ENCODE measurements at places on chromosomes 7 and 10.

- DNase-seq, result no peak
Observed at GRCh38 chr7:102472126-102473041, 6.3 kb downstream of the POLR2J start.

GRCh38 chr7:70704831-70705346 lies 427.1 kb upstream of the GALNT17 start:
- DNase-seq, result no peak

DNA sequence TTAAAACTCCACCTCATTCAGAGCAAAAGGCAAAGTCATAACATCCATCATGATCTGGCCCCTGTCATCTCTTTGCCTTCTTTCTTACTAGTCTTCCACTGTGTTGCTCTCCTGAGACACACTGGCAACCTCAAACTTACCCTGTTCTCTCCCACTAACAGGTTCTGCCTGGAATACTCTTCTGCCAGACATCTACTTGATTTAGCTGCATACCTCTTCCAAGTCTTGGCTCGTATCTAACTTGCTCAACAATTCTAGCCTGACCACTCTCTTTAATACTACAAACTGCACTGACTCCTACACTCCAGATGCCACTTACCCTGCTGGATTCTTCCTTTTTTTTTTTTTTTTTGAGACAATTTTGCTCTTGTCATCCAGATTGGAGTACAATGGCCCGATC lies 167.0 kb upstream of the MTPN start:
- DNase-seq, result no peak

DNA sequence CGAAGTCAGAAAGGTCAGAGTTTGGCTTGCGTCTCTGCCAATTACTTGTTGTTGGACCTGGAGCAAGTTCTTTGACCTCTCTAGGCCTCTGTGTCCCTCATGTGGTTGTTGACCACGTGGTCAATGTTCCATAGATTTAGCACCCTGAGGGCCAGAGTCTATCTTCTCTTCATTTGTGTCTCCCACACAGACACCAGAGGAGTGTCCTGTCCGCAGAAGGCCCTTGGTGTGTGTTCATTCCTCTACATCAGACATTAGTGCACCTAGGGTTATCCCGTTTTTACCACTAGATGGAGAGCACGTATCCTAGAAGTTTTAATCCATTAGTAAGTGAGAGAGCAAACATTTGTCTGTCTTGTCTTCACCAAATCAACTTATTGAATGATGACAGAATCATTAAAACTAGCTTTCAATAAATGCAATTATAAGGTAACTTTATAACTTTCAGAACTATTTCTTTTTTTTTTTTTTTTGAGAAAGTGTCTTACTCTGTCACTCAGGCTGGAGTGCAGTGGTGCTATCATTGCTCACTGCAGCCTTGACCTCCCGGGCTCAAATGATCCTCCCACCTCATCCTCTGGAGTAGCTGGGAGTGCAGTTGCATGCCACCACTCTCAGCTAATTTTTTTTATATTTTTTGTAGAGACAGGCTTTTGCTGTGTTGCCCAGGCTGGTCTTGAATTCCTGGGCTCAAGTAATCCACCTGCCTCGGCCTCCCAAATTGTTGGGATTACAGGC lies 122.5 kb upstream of the ANKRD1 start:
- DNase-seq, result no peak

- DNase-seq, result no peak
Observed at GRCh38 chr7:87474533-87475358, 734 bp downstream of the ABCB4 start.

DNA sequence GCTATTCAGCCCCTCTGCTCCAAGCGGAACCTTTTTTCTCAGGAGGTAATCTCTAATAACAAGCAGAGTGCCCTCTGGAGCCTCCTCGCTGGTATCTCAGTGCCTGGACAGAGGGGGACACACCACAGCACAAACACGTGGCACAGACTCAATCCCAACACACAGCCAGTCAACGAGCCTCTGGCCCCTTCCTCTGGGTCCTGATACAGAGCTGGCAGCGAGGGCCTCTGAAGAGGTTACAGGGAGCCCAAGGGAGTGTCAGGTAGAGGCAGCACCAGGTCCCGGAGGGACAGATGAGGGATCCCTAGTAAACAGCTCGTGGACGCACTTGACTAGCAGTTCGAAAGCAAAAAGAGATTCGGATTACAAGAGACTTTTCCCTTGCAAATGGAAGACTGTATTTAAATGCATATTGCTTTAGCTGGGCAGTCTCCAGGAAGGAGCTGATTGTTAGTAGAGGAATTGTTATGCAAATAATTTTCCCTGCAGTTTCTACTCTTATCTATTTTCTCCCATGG lies 14.1 kb downstream of the CXCL12 start:
- no peak for DNase-seq

DNA sequence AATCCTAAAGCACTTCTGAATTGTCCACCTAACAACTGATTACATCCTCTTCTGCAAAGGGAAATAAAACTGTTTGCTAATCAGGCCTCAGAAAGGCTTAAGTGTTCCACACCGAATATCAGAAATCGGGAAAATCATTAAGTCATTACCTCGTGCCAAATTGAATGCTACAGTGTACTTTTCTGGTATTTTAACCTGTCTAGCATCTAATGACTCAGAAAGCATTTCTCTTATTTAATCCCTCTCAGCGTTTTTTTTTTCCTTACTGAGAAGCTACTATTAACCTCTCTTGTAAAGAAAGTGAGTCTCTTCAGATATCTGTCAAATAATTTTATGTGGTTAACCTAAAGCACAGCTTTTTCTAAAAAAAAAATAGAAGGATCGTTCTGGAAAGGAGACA lies 28.6 kb downstream of the VIM start:
- no peak for DNase-seq

- no peak for DNase-seq
Observed at GRCh38 chr7:17679458-17679857, 260.8 kb downstream of the SNX13 start.

GRCh38 chr7:94697035-94697974 lies 41.4 kb upstream of the SGCE start:
- DNase-seq, result no peak

- DNase-seq, result no peak
Observed at GRCh38 chr7:130268463-130269317, 2.0 kb downstream of the CPA2 start.

- no peak for DNase-seq
Observed at GRCh38 chr7:151204383-151205032, 5.8 kb downstream of the H2BK1 start.

GRCh38 chr10:72332423-72333111 lies 22.2 kb downstream of the DNAJB12 start:
- DNase-seq, result no peak

DNA sequence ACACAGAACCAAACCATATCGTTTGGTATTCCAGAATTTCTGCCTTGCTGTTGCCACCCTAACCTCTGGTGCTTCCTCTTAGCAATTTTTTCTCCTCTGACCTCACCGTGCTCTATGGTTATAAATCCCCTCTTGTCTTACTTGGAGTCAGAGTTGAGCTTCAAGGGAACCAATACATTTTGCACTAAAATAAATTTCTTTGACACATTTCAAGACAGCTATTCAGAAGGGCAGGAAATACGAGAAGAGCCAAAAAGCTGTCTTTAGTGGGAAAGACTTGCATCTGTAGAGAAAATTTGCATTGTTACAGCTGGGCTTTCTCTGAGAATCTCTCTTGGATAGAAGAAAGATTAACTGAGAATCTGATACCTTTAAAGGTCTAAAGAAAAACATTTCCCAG lies 14.5 kb upstream of the AKR1C2 start:
- no peak for DNase-seq

- no peak for DNase-seq
Observed at GRCh38 chr7:112481833-112482670, 1.3 kb downstream of the LSMEM1 start.

All from stimulated activated CD8-positive, alpha-beta memory T cell treated with anti-CD3 and anti-CD28 coated beads, Interleukin-7, amount 100 ng/mL, for 24 hours (primary cell).